Stimulated activated memory B cell treated with anti-CD40 and anti-IgM and Interleukin-4, amounts not matched to agents 10 μg/mL and 1 μg/mL and 100 μg/mL, for 72 hours (primary cell): ENCODE measurements at places on chromosomes 12 and 14.
A peak's percentile ranks its signal among the peaks of the same experiment; 100 is the strongest.

DNA sequence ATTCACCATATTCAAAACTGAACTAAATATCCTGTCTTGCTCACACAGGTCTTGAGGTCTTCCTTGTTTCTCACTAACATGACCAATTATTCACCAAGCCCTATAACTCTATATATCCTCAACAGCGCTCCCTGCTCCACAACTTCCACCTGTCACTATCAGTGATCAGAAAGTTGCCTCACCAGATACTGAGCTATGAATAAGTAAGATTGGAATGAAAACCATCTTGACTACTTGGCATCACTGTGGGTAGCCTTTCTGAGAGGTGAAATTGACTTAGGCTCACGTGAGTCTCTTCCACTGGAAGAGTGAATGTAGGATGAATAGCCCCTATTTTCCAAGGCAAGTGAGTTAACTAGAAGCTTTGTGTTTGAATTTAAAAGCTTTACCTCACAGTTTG is 167.1 kb downstream of the PIK3C2G start:
- no peak for ATAC-seq

- no peak for ATAC-seq
Measured at GRCh38 chr14:92489394-92490238, 24.0 kb upstream of the RIN3 start.

DNA sequence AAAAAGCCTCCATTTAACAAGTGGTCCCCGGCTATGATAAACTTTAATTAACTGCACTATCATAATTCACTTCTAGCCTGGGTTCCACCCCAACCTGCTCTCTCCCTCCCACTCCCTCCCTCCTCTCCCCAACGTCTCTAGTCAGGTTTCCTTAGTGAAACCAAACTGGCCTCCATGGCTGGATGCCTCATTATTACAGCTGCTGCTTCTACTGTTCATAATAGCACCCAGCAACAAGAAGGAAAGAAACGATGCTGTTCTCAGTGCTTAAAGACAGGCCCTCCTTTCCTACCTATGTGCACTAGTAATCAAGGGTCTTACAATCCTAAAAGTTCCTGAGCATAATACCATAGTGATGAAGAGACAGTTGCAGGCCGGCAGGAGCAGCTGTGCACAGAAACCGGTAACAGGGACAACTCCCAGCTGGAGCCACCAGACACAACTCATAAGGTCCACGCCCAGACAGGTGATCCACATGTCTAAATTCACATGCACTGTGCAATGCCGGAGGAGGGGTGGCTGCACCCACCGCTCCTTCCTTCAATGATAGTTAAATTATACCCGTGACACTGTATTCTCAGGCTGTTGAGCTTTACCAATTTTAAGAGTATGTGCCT is 6.2 kb downstream of the IRF2BPL start:
- no peak for ATAC-seq

GRCh38 chr12:72540811-72541210 is 268.6 kb downstream of the TRHDE start:
- no peak for ATAC-seq

GRCh38 chr12:130121226-130122000 is 40.9 kb upstream of the FZD10 start:
- no peak for ATAC-seq

- ATAC-seq: peak; percentile 69
Measured at GRCh38 chr12:53754188-53754585, 2.4 kb upstream of the CISTR start.

DNA sequence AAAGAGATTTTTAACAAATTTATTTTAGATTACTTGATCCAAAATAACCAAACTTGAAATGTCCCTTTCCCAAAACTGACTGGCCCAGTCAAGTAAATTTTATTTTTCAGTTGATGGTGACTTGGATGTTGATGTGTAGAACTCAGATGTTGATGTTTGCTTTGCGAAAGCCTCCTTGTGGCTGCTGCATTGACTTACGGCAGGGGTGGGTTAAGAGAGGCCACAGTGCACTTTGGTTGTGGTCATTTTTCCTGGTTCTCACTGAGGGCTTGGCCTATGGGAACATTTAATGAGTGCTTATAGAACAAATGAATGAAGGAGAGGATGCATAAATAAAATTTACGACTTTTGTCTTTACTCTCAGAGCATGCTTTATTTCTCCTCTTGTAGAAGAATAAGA is 52.6 kb downstream of the SLCO1B3 start:
- no peak for ATAC-seq

DNA sequence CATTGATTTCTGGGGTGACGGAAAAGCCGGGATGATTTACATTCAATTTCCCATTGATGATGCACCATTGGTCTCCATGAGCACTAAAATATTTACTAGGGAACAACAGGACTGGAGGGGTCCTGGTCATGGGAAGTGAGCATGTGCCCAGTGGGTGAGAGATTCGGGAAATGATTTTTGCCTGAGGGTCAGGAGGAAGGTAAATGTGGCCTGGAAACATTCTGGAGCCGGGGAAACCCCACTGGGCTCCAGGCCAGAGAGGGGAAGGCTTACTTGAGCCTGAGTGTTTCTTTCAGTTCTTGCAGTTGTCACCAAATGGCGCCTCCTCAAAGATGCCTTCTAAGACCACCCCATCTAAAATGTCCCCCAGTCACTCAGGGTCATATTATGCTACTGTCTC is 532.3 kb upstream of the TBX3 start:
- ATAC-seq: no peak

- peak; percentile 54 for ATAC-seq
Measured at GRCh38 chr14:71168564-71169427, 261.5 kb downstream of the PCNX1 start.

- no peak for ATAC-seq
Measured at GRCh38 chr14:71651228-71651627, 281.0 kb upstream of the RGS6 start.

GRCh38 chr12:9895215-9895971 is 14.1 kb downstream of the KLRF2 start:
- ATAC-seq: no peak

GRCh38 chr12:14577344-14577743 is 9.7 kb upstream of the PLBD1 start:
- ATAC-seq: peak; percentile 36

GRCh38 chr12:52151837-52152783 is 39.7 kb downstream of the KRT80 start:
- peak; percentile 63 for ATAC-seq

GRCh38 chr12:49533331-49533730 is 5.5 kb upstream of the KCNH3 start:
- ATAC-seq: no peak

- ATAC-seq: no peak
Measured at GRCh38 chr12:18368594-18368993, 107.3 kb downstream of the PIK3C2G start.

DNA sequence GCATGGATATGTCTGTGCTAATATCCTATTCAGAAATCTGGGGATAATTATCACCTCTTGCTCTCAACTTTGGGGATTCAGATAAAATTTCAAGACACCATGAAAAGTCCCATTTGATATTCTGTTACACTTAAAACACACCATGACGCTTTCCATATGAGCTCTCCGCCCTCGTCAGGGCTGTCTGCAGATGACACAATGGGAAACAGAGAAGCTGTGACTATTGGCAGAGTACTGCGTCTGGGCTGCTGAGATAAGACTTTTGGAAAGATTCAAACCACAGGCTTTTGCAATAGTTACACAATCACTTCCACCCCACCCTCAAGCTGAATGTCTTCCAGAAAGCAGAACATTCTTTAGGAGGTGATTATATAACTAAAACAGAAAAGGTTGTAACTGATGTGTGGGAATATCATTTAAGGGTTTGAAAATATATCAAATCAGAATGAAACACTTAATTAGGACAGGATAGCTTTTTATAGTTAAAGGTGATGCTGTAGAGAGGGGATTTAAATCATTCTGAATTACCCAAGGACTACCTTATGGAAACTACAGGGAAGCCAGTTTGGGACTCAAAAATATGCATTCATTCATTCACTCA is 75.3 kb upstream of the TMPO start:
- ATAC-seq: no peak

GRCh38 chr12:29224572-29224971 is 75.5 kb downstream of the FAR2 start:
- no peak for ATAC-seq

DNA sequence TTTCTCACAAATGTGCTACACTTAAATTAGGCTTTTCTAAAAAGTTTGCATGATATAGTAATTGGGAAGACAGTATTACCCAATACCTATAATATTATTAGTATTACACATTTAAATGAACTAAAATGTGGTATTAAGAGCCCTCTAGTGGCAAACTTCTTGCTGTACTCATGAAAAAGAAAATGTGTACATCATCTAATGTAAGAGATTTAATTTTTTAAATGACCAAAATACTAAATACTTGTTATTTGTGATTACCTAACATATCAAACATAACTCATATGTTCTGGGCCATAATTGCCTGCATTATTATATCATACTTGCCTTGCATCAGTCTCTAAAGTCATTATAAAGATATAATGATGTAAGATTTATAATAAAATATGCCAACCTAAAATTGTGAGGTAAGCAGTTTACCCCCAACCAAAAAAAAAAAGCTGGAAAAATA is 64.2 kb downstream of the DNAI7 start:
- no peak for ATAC-seq

DNA sequence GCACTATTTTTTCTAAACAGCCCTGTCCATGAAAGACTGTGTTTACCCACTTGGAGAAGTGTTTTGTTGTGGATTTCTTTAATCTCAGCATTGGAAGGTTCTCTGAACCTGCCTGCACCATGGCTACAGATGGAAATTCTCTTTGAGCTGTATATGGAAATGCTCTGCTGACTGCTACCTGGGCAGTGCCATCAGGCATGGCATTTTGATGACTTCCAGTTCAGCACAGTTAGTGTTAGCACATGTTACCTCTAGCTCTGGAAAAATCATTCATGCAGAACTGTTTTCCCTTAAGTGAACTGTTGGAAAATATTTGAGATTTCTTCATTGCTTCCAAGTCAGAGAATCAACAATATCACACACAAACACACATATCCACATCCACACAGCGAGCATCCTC is 52.6 kb upstream of the RIC8B start:
- ATAC-seq: no peak

- peak; percentile 71 for ATAC-seq
Measured at GRCh38 chr12:65556676-65557437, 267.4 kb upstream of the HMGA2 start.

DNA sequence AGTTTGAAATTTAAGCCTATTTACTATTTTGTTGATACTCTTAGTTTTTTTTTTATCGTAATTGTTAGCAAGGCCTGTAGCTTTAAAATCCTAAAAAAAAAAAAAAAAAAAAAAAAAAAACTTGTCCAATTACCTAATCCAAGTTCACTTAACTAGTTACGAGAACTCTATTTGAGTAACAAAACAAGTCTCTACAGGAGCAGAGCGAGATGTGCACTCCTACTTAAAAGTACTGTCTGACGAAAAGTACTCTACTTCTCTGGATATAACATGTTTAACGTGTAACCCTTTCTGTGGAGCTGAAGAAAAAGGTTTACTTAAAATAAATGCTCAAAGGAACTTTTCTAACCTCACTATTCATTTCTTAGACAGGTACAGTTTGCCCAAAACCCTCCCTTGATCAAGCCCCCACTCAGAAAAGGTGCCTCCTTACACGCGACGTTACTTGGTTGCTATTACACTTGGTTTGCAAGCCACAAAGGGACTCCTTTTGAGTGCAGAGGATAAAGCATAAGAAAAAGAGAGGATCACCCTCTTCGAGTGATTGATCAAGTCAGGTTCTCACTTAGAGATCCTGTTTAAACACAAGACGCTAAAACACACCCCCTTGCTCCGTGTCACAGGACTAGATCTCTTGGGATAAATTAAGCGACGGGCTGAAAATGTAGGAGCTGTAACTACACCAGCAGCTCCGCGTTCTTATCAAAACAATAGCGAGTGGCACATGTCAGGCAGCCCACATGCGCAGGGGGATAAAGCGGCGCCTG is 2.2 kb downstream of the BAZ1A start:
- peak; percentile 1 for ATAC-seq

DNA sequence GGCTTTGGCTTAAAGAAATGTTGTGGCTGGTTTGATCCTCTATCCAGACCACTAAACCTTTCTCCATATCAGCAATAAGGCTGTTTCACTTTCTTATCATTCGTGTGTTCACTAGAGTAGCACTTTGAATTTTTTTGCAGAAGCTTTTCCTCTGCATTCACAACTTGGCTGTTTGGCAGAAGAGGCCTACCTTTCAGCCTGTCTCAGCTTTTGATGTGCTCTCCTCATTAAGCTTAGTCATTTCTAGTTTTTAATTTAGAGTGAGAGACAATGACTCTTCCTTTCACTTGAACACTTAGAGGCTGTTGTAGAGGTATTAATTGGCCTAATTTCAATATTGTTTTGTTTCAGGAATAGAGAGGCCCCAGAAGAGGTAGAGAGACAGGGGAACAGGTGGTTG is 13.8 kb downstream of the KCNMB4 start:
- no peak for ATAC-seq

GRCh38 chr12:61220337-61220736 is 1039.9 kb upstream of the USP15 start:
- no peak for ATAC-seq

DNA sequence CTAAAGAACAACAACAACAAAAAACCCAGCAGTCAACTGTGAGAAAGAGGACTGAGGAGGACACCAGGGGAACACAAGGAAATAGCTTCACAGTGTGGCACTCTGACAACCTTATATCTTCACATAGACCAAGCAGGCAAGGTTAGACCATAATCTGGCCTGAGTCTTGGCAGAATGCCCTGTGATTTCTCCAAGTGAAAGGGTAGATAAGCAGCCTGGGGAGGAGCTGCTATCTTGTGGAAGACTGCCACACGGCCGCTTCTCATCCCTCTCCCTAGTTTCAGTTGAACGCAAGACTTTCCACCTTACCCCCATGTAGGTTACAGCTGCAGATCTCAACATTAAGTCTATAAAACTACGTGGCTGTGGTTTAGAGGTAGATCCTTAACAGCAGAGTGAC is 3.7 kb downstream of the SLC25A21 start:
- ATAC-seq: no peak

GRCh38 chr12:31465002-31465401 is 125.9 kb downstream of the DENND5B start:
- no peak for ATAC-seq

DNA sequence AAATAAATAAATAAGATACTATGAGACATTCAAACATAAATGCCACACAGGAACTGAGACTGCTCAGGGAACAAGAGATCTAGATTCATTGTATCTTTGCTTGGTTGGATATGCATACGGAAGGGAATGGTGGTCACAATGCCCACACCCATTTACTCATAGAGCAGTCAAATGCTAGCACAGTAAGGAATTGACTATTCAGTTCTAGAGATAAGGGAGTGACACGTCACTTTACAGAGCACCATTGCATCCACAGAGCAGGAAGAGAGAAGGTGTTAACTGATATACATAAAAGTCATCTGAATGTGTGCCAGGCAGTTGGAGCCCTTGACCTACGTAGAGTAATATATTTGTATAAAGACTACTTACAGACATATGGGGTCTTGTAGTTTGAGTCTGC is 530.0 kb upstream of the NOVA1 start:
- no peak for ATAC-seq

DNA sequence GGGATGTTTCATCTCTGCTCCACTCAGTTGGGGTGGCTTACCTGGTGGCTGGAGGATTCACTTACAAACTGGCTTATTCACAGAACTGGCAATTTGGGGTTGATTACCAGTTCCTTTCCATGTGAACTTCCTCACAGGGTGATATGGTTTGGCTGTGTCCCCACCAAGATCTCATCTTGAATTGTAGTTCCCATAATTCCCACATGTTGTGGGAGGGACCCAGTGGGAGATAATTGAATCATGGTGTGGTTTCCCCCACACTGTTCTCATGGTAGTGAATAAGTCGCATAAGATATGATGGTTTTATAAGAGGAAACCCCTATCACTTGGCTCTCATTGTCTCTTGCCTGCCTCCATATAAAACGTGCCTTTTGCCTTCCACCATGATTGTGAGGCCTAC is 26.9 kb upstream of the IGF1 start:
- ATAC-seq: no peak
